SW 1271 (cell line): ENCODE measurements at places on chromosomes 13 and 19.

DNA sequence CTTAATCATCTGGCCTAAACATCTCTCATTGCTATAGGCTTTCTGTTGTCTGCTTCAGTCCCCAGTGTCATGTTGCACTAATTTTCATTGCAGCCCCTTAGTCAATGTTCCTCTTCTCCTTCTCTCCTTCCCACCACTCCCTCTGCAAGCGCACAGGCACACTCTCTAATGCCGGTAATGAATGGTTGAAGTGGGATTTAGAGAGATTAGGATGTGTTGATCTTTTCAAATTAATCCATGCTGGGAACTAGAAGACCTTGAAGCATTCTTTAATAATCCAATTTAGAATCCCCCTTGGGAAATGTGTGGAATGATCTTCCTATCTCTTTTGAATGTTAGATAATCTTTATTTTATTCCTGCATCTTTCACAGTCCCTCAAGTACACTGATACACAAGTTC, 33.2 kb upstream of the NDFIP2 start:
- no peak for DNase-seq

- DNase-seq = no peak
Measured at GRCh38 chr19:17347877-17348276, 10.5 kb downstream of the GTPBP3 start.

GRCh38 chr13:46905249-46905648, 8.4 kb upstream of the HTR2A start:
- no peak for DNase-seq

GRCh38 chr13:45850027-45850613, 1.4 kb downstream of the SIAH3 start:
- DNase-seq = no peak

- DNase-seq = peak; percentile 40
Measured at GRCh38 chr19:47351548-47351947, 2.4 kb downstream of the DHX34 start.

DNA sequence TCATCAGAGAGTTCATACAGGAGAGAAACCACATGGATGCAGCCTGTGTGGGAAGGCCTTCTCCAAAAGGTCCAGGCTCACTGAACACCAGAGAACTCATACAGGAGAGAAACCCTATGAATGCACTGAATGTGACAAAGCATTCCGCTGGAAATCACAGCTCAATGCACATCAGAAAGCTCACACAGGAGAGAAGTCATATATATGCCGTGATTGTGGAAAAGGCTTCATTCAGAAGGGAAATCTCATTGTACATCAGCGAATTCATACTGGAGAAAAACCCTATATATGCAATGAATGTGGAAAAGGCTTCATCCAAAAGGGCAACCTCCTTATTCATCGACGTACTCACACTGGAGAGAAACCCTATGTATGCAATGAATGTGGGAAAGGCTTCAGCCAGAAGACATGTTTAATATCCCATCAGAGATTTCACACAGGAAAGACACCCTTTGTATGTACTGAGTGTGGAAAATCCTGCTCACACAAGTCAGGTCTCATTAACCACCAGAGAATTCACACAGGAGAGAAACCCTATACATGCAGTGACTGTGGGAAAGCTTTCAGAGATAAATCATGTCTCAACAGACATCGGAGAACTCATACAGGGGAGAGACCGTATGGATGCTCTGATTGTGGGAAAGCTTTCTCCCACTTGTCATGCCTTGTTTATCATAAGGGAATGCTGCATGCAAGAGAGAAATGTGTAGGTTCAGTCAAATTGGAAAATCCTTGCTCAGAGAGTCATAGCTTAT, 17.7 kb downstream of the ZNF613 start:
- DNase-seq = no peak

GRCh38 chr19:52527956-52528351, 486 bp downstream of the ZNF808 start:
- DNase-seq = no peak

DNA sequence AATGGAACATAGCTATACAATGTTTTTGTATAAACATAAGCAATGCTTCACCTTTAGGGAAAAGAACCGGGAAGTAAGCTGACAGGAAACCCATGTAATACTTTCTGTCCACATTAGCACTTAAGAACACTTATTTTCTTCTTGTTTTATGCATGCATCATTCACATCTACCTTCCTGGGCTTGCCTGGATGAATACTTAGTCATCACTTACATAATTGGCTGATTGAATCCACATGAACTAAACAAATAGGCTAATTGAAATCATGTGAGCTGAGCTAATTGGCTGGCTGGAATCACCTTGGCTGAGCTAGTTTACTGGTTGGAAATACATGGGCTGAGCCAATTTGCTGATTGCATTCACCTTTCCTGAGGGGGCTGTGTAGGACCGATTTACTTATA, 78.8 kb downstream of the ZNF726 start:
- DNase-seq = no peak

DNA sequence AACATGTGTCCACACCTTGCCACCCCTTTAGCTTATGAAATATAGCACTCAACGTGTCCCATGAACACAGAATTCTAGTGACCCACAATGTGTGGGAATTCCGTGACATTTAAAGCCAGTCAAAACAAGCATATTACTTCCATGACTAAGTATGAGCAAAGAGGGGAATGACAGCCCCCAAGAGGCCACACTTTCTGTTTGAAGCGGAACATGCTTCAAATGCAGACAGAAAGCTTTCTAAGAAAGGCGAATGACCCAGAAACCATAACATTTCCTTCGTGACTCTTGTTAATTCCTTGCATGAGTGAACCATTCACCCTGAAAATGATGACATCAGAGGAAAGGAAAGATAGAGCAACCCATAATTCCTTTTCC, 122.0 kb upstream of the FNDC3A start:
- DNase-seq = no peak

GRCh38 chr13:95326695-95327094, 25.4 kb upstream of the ABCC4 start:
- DNase-seq = no peak

DNA sequence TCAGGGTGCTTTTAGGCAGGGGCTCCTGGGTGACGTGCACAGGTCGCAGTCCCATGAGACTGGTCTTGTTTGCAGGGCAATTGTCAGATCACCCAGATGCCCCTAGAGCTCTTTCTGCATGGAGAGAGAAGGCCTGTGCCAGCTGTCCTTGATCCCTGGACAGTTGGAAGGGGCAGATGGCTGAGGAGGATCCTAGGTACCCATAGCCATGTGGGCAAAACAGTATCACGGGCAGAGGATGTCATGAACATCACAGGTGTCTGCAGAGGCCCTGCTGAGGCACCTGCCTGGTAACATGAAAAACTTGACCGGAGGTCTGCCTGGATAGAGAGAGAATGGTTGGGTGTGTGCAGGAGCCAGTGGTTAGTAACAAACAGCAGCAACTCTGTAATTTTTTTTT, 99.3 kb downstream of the ZNF536 start:
- DNase-seq = no peak

- no peak for DNase-seq
Measured at GRCh38 chr19:19567391-19567790, 29.3 kb downstream of the CILP2 start.
